ENCODE measurements at places on chromosomes 2 and 18.

DNA sequence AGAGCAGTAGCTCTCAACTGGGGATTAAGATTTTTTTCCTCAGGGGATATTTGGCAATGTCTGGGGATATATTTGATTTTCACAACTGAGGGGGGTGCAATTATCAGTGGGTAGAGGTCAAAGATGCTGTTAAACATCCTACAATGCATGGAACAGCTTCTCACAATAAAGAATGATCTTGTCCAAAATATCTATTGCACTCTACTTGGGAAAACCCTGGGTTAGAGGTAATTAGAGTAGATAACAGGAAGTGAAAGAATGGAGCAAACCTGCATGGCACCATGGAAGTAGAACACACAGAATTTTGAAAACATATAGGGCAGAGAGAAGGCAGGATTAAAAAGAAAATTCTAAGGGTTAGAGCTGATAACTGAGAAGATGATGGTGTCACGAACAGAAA is 26.4 kb upstream of the PPM1B start:
- no peaks in the 10 kb centered on the region for H3K4me1 ChIP-seq
- no peak overlapping the region for H3K4me3 ChIP-seq
- no peak for DNase-seq
- H3K36me3 ChIP-seq, result no peaks in the 10 kb centered on the region
- H3K27ac ChIP-seq, result no peak overlapping the region

DNA sequence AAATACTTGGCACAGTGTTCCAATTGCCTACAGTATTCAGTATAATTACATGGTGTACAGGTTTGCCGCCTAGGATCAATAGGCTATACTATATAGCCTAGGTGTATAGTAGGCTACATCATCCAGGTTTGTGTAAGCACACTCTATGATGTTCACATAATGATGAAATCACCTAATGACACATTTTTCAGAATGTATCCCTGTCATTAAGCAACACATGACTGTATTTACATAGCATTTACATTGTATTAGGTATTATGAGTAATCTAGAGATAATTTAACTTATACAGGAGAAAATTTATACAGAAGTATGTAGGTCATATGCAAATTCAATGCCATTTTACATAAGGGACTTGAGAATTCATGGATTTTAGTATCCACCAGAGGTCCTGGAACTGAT is 35.4 kb downstream of the SCN7A start:
- no peaks in the 10 kb centered on the region for H3K4me1 ChIP-seq
- no peaks in the 10 kb centered on the region for H3K36me3 ChIP-seq
- DNase-seq, result no peak
- no peaks in the 10 kb centered on the region for H3K27me3 ChIP-seq

DNA sequence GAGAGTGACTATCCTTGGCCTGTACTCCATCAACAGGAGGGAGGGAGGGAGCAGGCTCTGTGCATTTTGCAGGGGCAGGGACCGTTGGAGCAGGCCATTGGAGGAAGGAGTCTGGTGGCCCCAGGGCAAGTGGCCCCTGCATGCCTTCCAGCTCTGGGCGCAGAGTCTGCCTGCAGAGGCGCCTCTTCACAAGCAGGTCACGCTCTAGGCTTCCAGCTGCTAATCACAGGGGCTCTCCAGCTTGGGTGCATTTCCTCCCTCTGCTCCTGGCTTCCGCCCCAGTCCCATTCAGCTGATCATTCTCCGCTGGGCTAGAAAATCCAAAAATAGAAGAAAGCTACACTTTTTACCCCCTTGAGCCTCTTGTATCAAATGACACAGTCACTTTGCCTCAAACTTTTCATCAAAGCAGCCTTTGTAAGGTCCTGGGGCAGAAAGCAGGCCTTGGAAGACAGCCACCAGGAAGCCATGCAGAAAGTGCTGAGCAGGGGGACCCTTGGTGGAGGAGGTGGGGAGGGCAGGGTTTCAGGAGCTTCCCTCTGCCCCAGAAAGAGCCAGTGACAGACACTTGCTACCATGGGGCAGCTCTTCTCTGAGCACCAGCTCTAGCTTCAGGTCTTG is 11.3 kb downstream of the TMEM247 start:
- no peak for DNase-seq
- H3K4me3 ChIP-seq, result no peak overlapping the region
- H3K36me3 ChIP-seq, result no peaks in the 10 kb centered on the region
- peaks cover 40% of the 10 kb centered on the region for H3K4me1 ChIP-seq
- H3K27ac ChIP-seq, result peak overlapping the region; percentile 33

DNA sequence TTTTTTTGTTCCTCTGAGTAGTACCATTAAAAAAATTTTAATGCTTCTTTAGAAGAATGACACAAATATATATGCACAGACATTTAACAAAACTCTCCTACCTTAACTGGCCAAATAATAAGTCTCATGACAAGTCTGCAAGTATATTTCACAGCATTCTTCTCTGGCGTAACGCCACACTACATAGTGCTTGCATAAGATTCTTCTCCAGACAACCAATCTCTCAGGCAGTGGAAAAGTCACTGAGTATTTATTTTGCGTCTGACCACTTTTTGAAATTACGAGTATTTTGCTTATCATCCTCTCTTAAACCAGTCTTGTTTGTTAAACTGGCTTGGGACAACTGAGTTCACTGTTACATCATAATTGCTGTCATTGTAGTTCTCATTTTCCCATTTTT is 749.2 kb downstream of the ADCYAP1 start:
- H3K27ac ChIP-seq, result no peak overlapping the region

GRCh38 chr18:63177259-63177658 is 142.3 kb downstream of the BCL2 start:
- H3K4me1 ChIP-seq, result peaks cover 7% of the 10 kb centered on the region
- no peaks in the 10 kb centered on the region for H3K36me3 ChIP-seq
- DNase-seq, result no peak
- H3K4me3 ChIP-seq, result no peak overlapping the region
- no peak overlapping the region for H3K27ac ChIP-seq
- no peaks in the 10 kb centered on the region for H3K27me3 ChIP-seq

DNA sequence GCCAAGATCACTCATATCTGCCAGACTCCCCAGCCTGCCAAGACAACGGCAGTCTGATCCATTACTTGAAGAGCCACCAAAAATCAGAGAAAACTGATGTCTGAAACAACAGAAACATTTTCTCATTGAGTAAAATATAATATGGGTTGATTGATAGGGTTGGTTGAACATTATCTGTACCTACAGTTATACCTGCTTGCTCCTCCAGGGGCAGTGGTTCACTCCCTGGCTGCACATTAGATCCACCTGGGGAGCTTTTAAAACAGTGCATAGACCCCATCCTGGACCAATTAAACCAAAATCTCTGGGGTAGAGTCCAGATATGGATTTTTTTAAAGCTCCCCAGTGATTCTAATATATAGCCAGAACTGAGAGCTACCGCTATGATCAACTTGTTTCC is 43.6 kb upstream of the SLC14A2 start:
- H3K4me3 ChIP-seq, result no peak overlapping the region
- DNase-seq, result no peak
- peak overlapping the region; percentile 43 for H3K27ac ChIP-seq
- no peaks in the 10 kb centered on the region for H3K27me3 ChIP-seq
- no peaks in the 10 kb centered on the region for H3K36me3 ChIP-seq
- peaks cover 21% of the 10 kb centered on the region for H3K4me1 ChIP-seq

DNA sequence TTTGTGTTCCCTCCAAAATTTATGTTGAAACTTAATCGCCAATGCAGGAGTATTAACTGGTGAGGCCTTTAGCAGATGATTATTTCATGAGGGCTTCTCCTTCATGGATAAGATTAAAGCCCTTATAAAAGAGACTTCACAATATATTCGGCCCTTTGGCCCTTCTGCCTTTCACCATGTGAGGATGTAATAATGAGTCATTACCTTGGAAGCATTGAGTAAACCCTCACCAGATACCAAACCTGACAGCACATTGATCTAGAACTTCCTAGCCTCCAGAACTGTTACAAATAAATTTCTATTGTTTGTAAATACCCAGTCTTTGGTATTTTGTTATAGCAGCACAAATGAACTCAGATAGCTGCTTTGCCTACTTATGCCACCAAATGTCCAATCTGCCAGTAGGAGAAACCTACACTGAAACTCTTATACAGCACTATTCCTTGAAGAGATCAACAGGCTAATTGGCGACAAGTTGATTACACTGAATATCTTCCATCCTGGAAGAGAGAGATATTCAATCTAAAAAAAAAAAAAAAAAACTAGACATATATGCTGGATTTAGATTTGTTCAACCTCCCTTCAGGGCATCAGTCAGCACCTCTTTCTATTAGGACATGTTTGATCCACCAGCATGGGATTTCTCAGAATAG is 125.9 kb upstream of the COL5A2 start:
- H3K27ac ChIP-seq, result no peak overlapping the region
- H3K4me3 ChIP-seq, result no peak overlapping the region
- DNase-seq, result no peak
- H3K36me3 ChIP-seq, result no peaks in the 10 kb centered on the region
- H3K27me3 ChIP-seq, result no peaks in the 10 kb centered on the region

DNA sequence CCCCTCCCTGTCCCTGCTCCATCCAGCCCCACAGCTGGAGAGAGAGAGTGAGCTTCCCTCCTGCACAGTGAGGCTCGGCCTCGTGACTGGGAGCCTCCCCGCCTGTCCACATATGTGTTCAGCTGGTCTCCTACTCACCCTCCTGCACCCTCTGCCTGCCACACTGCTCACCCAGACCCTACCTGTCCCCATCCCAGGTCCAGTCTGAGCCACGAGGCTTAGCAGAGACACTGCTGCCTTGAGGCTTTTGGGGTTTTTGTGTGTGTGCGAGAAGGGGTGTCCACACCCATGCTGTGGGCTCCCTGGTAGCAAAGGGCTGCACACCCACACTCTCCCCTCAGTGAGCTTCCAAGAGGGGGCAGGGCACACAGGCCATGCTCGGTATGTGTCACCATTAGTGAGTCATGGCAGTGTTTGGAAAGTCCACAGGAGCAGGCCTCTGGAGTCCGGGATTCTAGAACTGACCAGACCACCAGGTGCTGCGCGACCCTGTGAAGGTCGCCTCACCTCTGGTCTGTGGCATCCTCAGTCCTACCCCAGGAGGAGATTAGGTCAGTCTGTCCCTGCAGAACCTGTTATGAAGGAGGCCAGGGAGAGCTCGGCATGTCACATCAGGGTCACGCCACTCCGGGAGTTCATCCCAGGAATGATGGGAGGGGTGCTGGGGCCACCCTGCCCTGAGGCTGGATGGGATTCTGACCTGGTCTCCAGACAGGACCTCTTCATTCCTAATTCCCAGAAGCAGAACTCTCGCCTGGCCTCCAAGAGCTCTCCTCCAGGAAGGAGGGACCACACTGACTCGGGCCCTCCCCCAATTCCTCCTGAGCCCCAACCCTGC is 39.9 kb upstream of the SMAD7 start:
- DNase-seq, result no peak
- H3K4me1 ChIP-seq, result no peaks in the 10 kb centered on the region
- H3K36me3 ChIP-seq, result no peaks in the 10 kb centered on the region
- H3K4me3 ChIP-seq, result no peak overlapping the region
- no peak overlapping the region for H3K27ac ChIP-seq

- no peak overlapping the region for H3K4me3 ChIP-seq
- H3K27me3 ChIP-seq, result no peaks in the 10 kb centered on the region
- H3K36me3 ChIP-seq, result no peaks in the 10 kb centered on the region
These were observed 86.8 kb upstream of the ST6GAL2 start for GRCh38 chr2:106972782-106973181.

DNA sequence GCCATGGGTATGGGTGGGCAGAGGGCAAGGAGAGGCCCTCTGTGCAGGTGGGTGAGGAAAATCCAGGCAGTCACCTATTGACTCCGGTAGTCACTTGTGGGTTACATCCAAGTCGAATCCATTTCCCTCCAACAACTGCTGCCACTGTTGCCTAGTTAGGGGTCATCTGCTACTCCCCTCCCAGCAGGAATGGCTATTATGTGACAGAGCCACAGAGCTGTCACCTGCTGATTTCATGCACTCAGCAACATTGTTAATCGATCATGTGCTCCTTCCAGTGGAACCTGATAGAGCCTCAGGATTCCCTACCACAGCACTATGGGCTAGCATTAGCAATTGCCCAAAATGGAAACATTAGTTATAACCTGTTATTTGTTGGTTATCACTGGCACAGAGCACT is 31.4 kb downstream of the POLR1A start:
- no peak overlapping the region for H3K4me3 ChIP-seq

DNA sequence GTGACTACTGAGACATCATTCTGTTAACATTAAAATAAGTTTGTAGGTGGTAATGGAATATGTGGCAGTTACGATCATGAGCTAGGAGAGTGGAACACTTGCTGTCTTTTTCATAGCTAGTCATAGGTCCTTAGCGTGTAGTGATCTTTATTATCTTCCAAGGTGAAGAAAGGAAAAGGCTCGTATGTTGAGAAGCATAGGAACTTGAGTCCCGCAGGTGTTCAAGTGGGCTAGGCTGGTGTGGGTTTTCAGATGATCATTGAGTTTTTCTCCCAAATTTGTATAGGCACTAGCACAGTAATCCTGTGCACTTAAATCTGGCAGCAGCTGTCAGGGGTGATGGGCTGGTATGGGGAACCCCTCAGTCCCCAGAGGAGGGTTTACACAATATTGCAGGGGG is 10.9 kb downstream of the SLC20A1 start:
- DNase-seq, result no peak
- H3K27ac ChIP-seq, result no peak overlapping the region
- H3K4me1 ChIP-seq, result peaks cover 21% of the 10 kb centered on the region
- H3K27me3 ChIP-seq, result no peaks in the 10 kb centered on the region
- H3K36me3 ChIP-seq, result peaks cover 12% of the 10 kb centered on the region

DNA sequence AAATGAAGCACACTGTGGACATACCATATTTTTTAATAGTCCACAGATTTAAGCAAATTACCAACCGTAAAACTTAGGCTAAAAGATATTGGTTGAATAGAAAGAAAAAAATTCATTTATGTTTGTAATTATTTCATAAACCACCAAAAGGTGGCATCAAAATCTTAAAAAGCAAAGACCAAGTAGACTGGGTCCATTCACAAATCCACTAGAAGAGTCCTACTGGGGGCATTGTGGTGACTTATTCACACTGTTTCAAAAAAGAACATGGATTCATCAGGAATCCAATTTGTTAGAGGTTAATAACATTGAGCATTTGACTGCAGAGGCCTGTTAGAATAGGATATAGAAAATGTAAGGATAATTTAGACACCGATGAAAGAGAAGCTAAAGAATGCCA is 194.9 kb upstream of the KYNU start:
- H3K27me3 ChIP-seq, result no peaks in the 10 kb centered on the region
- DNase-seq, result no peak
- H3K4me3 ChIP-seq, result no peak overlapping the region
- no peaks in the 10 kb centered on the region for H3K36me3 ChIP-seq
- H3K27ac ChIP-seq, result no peak overlapping the region

DNA sequence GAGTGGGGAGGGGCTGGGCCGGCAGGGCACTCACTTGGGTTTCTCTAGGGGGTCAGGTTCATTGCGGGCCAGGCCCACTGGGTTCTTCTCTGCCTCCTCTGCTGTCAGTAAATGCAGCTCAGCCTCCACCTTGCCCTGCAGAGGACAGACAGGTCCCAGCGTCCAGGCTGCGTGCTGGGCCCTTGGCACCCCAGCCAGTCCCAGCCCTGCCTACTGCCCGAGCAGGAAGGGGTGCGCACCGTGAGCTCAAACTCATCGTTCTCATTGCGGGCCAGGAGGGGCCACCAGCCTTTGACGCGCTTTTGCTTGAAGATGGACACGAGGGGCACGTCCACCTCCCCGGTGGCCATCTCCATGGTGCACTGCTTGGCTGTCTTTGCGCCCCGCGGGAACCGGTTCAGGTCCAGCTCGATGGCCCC is 17.3 kb downstream of the OTOF start:
- H3K4me1 ChIP-seq, result peaks cover 14% of the 10 kb centered on the region
- H3K4me3 ChIP-seq, result no peak overlapping the region
- no peak for DNase-seq
- H3K27me3 ChIP-seq, result no peaks in the 10 kb centered on the region
- H3K27ac ChIP-seq, result no peak overlapping the region
- no peaks in the 10 kb centered on the region for H3K36me3 ChIP-seq

Measured in esophagus squamous epithelium (tissue), 5 donors.